EL (cell line): ENCODE measurements at places on chromosomes 1 and 21.
A peak's percentile ranks its signal among the peaks of the same experiment; 100 is the strongest.

DNA sequence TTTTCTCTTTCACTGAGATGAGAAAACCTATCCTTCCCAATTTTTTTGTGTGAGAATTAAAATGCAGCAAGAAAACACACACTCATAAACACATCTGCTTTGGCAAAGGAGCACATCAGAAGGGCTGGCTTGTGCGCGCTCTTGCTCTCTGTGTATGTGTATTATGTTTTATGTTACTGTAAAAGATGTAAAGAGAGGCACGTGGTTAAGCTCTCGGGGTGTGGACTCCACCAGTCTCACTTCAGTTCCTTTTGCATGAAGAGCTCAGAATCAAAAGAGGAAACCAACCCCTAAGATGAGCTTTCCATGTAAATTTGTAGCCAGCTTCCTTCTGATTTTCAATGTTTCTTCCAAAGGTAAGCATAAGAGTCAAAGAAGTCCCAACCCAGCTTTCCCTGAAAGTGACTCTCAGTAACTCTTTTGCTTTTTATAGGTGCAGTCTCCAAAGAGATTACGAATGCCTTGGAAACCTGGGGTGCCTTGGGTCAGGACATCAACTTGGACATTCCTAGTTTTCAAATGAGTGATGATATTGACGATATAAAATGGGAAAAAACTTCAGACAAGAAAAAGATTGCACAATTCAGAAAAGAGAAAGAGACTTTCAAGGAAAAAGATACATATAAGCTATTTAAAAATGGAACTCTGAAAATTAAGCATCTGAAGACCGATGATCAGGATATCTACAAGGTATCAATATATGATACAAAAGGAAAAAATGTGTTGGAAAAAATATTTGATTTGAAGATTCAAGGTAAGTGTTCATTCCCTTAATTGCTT lies at the start of gene CD2:
Gene CD2 (plus strand): TSS at position 233 of the 780 bp plus-strand sequence. CDS start 63 bp downstream, at position 296.
- no peak for DNase-seq

DNA sequence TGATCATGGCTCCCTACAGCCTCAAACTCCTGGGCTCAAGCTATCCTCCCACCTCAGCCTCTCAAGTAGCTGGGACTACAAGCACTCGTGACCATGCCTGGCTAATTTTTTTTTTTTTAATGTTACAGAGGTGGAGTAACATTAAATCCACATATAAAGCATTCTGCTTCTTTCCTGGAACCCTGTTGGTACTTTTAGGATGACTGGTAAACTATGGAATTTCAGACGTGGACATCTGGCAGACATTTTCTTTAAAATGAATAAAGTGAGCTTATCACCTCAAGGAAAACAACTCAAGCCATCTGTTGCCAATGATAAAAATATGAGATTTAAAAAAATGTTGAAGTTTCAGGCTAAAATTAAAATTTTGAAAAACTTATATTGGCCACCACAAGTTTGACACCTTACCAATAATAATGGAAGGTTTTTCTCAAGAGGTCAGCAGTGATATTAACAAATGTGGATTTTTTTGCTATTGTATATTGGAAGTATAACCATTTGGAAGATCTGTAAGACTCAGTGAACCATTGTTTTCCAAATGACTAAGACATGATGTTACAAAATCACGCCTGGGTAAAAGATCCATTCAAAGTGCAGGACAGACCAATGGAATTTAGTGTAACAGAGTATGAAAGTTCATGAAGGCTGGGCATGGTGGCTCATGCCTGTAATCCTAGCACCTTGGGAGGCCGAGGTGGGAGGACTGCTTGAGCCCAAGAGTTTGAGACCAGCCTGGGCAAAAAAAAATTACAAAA lies 52.7 kb upstream of the EIF4G3 start:
- peak; percentile 56 for DNase-seq

DNA sequence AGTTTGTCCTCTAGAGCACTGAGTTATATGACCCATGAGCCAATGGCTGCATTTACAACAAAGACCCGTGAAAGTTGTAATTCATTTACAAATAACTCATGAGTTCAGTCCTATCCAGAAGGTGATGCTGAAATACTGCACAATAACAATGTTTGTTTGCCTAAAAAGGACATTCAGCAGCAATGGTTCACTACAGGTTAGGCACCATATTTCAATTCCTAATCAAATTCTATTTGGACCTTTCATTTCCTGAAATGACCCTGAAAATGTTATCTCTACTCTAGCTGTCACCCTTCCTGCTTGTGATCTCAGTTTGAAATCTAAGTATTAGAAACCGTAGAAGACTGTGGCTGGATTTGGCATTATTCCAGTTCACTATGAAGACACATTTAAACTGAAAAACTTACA lies 191.2 kb upstream of the SAMSN1 start:
- no peak for DNase-seq

DNA sequence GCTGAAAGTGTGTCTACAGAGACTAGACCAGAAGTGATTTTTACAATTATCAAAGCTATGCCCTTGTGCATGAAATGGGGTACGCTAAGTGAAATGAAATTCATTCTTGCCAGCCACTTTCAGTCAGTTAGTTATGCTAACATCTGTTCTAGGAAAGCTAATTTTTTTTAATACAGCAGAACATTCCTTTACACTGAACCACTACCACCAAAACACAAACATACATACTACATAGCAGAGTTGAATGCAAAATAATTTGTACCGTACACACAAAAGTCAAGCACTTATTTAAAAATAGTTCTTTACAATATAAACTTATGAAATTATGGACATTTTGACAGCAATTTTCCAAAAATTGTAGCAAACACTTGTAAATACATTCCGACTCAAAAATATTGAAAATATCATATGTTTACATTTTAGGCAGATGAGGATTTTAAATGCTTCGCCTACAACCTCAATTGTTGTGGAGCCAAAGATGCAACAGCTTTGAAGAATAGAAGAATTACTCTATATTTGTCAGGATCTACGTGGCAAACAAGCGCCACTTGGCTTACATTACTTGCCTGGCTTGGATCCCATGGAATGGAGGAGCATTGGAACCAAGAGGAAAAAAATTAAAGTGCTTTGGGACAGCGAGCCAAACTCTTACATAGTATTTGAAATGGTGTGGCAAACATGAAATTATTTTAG lies 30.6 kb downstream of the WLS start:
- DNase-seq = no peak

DNA sequence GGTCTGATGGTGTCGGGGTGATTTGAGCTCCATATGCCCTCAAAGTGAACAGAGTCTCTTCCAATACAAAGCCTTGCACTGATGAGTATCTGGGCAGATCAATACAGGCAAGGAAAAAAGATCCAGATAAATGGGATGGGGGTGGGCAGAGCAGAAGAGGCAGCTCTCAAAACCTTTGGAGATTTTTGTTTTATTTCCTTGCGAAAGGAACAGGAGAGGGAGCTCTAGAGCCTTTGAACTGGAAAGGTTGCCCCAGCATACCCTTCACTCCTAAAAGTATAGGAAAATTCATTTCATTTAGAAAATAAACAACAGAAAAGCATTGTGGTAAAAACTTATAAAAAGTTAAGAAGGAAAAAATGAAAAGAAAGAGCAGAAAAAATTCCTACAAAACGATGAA lies 31.4 kb upstream of the OLIG2 start:
- peak; percentile 18 for DNase-seq

DNA sequence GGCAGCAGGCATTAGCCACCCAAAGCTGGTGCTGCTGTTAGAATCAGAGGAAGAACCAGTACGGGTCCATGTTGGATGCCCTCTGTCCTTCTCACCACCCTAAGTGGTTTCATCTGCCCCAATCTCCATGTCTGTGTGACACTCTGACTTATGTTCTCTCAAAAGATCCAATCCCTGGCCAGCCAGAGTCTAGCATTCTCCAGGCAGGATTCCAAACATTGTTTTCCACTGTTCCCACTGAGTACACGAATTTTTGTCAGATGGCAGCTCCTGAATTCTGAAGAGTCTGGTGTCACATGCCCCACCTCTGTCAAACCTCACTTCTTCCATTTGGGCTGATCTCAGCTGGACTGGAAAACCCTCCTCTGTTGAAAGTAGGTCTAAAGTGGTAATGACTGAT lies 166.0 kb downstream of the DISC1 start:
- DNase-seq = no peak

DNA sequence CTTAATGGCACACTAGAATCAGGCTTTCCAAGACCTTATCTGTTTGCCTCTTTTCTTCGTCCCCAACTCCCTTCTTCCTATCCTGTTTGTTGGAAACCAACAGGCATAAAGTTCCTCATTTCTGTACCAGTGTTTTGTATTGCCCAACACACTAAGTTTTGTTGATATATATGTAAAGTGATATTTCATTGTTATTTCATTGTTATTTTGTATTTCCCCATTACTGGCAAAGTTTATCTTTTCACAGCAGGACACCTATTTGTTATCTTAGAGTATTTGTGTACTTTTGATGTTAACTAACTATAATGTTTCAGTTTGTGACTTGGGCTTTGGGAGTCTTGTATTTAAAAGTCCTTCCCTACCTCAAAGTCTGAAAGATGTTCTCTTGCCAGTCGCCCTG lies 27.1 kb downstream of the FAM20B start:
- no peak for DNase-seq

- no peak for DNase-seq
Observed at GRCh38 chr1:185420588-185421081, 103.6 kb upstream of the IVNS1ABP start.

DNA sequence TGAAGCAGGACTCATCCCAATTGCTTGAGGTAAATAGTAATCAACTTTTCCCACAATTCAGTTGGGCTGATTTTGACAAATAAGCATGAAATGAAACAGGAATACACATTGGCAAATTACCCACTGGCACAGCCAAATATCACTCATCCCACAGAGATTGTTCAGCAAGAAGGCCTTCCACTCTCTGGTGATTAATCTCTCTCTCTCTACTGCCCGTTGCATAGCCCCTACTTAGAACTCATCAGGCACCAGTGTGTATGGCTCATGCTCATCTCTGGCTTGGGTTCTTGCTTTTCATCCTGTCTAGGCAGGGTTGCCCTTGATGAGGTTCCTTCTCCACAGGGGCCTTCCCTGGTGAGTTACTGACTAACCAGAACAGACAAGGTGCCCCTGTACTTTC lies 1.1 kb downstream of the BSDC1 start:
- peak; percentile 35 for DNase-seq

- DNase-seq = peak; percentile 69
Observed at GRCh38 chr1:1024771-1025699, 5.1 kb downstream of the AGRN start.

DNA sequence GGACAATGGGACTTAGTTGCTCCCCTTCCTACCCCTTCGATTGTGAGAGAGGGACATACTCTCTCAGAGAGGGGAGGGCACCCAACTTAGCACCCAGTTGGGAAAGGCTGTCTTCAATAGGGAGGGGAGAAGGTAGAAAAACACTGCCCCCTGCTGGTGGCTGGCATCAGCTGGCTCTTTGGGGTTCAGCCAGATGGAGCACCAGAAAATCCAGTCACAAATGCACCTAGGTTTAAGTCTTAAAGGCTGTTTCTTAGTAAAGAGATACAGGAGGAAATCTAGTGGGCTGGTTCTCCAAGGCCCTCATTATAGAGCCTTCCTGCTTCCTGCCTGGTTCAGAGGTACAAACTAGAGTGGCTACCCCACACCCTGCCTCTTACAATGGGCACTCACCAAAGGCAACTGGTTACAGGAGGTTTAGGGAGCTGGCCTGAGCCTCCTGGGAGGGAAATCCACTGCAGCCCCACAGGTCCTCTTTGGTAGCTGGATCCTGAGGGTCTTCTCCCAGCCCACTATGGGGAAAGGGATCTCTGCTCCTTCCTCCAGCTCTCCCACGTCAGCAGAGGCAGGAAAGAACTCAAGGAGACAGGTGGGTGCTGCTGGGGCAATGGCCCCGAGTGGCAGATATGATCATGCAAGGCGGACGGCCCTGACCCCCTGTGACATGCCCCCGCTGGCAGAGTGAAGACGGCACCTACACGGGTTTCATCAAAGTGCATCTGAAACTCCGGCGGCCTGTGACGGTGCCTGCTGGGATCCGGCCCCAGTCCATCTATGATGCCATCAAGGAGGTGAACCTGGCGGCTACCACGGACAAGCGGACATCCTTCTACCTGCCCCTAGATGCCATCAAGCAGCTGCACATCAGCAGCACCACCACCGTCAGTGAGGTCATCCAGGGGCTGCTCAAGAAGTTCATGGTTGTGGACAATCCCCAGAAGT lies 28.3 kb downstream of the EIF2D start:
- DNase-seq = peak; percentile 63

DNA sequence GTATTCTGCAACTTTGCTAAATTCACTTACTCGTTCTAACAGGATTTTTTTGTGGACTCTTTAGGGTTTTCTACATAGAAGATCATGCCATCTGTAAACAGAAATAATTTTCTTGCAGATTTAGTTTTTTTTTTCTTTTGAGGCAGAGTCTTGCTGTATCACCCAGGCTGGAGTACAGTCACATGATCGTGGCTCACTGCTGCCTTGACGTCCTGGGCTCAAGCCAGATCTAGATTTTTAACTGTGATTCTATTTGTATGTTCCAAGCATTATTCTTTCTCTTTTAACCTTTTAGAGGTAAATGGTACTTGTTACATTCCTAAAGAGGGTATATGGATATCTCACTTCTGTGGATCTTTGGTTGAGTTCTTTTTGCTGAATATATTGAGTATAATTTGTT lies 18.6 kb downstream of the FABP3 start:
- DNase-seq = no peak

- no peak for DNase-seq
Observed at GRCh38 chr1:60502506-60502905, 428.9 kb upstream of the C1orf87 start.

- DNase-seq = peak; percentile 24
Observed at GRCh38 chr21:44940116-44940631, 345 bp downstream of the SLX9 start.

GRCh38 chr1:20149601-20150325 lies 10.6 kb downstream of the PLA2G2F start:
- DNase-seq = no peak

DNA sequence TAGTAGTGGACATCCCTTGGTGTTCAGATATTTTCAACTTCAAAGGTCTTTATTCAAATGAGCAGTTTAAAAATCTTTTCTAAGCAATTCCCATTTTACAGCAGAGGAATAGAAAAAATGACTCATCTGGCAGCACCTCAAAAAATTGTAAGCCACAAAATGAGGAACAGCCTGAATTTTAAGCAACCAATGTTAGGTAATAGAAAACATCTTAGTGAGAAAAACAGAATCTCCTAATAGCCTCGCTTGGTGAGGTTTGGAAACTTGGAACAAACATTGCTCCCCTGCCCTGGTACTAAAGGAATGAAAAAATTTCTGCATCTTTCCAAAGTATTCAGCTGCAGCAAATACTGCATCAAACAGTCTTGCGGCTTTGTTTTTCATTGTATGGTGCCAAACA lies 264.4 kb downstream of the NTNG1 start:
- peak; percentile 29 for DNase-seq

- no peak for DNase-seq
Observed at GRCh38 chr1:170670802-170671628, 7.1 kb downstream of the PRRX1 start.

GRCh38 chr1:42618866-42619265 lies 39.4 kb upstream of the PPIH start:
- no peak for DNase-seq

- DNase-seq = no peak
Observed at GRCh38 chr1:168279253-168279652, 1.4 kb upstream of the TBX19 start.

- peak; percentile 95 for DNase-seq
Observed at GRCh38 chr1:42941640-42942330, 16.9 kb downstream of the SLC2A1 start.

GRCh38 chr1:36400825-36401601 lies 3.3 kb upstream of the LSM10 start:
- DNase-seq = no peak

GRCh38 chr1:66475940-66476339 lies 58.0 kb upstream of the SGIP1 start:
- no peak for DNase-seq
